ENCODE measurements at places on chromosomes 2 and 18.
A peak's percentile ranks its signal among the peaks of the same experiment; 100 is the strongest.

- no peak for DNase-seq
Observed at GRCh38 chr18:62018034-62018758, 125.4 kb upstream of the RNF152 start.

- DNase-seq, result no peak
Observed at GRCh38 chr2:153967248-153967973, 95.7 kb downstream of the GALNT13 start.

GRCh38 chr18:23131693-23132319, 3.5 kb upstream of the CABLES1 start:
- peak; percentile 72 for DNase-seq

- peak; percentile 46 for DNase-seq
Observed at GRCh38 chr2:111176388-111176787, 55.7 kb downstream of the BCL2L11 start.

DNA sequence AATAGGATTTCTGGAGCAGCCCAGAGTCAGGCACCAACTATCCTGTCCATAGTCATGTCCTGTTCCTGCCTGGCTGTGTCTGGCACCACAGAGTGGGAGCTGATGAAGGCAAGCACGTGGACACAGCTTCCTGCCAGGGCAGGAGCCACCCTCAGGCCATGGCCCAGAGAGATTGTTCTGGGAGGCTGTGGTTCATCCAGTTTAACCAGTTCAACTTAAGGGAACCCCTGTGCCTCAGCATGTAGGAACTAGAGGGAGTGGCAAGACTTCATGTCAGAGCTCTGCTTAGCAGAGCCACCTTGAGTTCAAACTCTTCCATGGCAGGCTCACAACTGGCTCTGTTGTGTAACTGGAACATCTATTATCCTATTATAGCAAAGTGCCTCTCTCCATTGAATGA, 73.2 kb upstream of the NCKAP5 start:
- no peak for DNase-seq

DNA sequence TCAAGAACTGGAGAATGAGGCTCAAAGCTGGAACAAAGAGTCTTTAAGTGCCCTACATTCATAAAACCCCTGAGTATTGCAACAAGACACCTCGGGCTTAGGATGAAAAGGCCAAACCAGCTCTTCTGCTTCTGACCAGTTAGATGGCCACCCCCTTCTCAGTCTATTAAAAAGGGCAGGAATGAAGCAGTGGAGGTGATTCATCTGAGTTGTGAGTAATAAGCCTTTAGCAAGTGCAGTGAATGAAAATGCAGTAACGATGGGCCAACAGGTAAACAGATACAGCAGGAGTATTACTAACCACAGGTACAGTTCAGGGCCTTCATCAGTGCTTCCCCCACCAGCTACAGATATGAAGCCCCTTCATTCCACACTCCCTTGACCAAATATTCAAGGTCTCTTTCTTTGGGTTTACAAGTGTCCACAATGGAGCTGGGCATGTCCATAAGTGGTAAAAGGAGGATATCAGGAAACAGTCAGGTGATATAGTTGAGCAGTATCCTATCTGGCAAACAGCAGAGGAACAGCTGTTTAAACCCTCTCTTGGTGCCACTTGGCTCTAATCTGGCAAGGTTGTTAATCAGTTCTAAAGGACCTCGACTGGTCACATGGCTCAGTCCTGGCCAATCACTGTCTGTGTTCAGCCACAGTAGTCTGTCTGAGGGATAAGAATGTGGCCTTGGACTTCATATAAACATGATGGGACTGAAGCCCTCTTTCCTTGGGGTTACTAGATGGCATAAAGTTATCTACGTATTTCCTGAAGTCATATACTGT, 17.8 kb downstream of the SERPINB13 start:
- DNase-seq, result no peak

DNA sequence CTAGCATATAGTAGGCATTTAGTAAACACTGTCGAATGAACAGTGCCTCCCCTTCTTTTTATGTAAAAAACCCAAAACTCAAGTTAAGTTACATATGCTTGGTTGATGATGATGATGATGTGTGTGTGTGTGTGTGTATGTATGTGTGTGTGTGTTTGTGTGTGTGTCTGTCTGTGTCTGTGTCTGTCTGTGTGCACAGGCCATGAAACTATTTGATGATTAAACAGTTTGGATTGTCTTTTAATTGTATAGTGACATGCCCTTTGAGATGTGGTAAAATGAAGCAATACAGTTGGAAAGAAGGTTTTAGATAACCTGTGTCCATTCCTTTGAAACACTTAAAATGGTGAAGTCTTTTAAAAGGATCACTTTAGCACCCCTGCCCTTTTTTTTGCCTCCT, 105.6 kb downstream of the MAP4K4 start:
- no peak for DNase-seq

GRCh38 chr2:182077023-182077422, 91.4 kb downstream of the PPP1R1C start:
- DNase-seq, result no peak

GRCh38 chr2:69032336-69032735, 19.4 kb downstream of the ANTXR1 start:
- no peak for DNase-seq

DNA sequence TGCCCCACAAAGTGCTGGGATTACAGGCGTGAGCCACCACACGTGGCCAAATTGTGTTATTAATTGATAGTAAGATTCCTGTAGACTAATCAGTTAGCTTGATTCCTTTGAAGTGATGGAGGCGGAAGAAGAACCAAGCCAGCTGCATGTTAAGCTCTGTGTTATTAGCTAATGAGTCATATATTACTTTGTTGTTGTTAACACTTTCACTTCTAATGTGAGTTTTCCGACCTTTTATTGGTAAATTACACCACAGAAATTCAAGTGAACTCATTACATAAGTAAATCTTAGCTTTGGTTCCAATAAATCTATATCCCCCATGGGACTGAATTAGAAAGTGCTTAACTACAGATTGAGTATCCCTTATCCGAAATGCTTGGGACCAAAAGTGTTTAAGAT, 20.3 kb downstream of the CHMP1B start:
- no peak for DNase-seq

GRCh38 chr18:2893676-2894075, 46.9 kb downstream of the EMILIN2 start:
- DNase-seq, result no peak

DNA sequence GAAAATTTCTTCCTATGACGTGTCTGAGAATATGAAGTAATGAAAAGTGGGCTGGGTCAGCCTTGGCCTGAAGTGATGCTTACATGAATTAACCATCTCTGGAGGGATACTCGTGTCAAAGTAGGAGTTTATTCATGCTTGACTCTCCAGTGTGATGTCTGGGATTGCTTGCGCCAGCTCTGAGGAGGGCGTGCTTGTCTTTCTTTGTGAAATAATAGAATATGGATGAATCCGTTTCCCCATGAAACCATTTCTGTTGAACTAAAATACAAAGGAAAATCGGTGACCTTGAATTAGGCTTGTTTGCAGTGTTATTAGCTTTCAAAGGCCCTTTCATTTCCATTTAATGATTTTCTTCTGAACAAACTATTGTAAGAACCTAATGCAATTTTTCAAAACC, 77.9 kb downstream of the EML6 start:
- DNase-seq, result no peak

DNA sequence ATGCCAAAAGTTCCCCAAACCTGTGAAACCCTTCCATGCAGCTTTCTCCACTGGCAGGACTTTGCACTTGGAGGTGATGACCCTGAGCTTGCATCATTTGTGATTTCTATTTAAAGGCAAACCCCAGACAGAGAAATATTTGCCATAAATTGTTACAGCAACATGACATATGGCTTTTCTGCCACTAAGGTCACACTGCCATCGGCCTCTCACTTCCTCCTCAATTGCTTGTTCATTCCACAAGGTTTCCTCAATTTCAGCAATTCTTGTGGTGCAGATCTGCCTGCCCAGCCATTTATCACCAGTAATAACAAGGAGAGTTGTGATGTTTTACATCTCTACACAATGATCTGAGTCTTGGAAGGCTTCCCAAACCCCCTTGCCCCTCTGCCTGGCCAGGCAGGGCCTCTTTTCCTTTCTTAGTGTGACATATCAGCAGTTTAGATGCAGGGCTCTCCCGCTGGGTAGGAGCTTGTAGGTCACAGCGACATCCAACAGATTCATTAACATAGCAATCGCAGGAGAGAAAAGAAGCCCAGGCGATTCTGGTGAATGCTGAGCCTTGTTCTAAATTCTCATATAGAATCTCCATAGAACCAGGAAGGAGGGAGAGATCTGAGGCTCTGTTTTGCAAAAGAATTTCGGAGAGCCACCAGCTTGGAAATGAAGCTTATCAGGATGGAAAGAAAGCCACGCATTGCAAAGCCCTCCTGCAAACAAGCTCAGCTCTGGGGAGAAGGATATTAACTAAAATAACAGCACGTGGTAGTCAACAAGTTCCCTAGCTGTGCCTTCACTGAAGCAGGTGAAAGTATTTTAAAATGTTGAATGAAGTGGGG, 46.7 kb upstream of the ITGA6 start:
- DNase-seq, result no peak

GRCh38 chr2:47239119-47239969, 84.2 kb upstream of the STPG4 start:
- DNase-seq, result no peak

- DNase-seq, result no peak
Observed at GRCh38 chr2:28490558-28490957, 5.3 kb upstream of the PLB1 start.

DNA sequence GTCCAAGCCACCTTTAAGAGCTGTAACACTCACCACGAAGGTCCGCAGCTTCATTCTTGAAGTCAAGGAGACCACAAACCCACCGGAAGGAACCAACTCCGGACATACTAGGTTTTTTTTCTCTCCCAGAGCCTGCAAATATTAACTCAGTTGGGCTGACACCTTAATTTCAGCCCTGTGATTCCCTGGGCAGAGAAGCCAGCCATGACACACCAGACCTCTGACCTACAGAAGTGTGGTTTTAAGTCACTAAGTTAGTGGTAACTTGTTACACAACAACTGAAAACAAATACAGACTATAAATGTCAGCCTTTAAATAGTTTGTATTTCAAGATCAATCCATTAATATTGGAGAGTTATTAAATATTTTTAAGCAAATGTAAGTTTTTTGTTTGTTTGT, 855.1 kb downstream of the TMEM182 start:
- no peak for DNase-seq

- no peak for DNase-seq
Observed at GRCh38 chr18:57141208-57142129, 5.4 kb upstream of the BOD1L2 start.

DNA sequence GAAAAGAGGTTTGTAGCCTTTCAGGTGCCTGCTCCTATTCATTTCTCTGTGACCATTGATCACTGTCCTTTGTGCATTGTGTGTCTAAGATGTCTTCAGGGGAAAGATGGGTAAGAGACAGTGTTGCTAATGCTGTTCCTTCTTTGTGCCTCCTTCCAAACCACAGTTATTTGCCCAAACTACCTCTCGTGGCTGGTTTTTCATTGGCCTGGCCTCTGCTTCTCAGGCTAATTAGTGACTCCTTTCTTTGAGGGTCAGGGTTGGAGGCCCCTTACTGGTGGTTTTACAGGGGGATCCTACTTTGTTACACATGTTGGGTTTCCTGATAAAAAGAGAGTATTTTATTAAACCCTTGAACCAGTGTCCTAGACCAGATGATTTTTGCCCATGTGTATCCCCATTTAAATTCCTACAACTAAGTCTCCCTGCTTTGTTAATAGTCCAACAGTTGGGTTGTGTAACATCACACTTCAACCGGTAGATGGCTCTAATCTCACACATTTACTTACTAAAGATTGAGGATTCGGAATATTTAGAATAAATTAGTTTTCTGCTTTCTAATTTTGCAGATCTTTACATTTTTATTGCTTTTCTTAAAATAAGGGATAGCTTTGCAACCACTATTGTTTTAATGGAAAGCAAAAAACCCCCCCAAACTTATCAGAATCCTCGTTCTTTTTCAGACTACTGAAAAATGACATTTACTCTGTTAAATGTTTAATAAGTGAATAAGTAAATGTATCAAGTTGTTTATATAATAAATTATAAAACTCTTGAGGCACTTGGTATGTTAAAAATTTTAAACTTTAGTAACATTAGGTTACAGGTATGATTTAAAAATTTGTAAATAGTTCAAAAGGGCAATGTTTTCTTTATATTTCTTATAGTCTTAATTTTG, 2.4 kb downstream of the MARS2 start:
- DNase-seq, result no peak

DNA sequence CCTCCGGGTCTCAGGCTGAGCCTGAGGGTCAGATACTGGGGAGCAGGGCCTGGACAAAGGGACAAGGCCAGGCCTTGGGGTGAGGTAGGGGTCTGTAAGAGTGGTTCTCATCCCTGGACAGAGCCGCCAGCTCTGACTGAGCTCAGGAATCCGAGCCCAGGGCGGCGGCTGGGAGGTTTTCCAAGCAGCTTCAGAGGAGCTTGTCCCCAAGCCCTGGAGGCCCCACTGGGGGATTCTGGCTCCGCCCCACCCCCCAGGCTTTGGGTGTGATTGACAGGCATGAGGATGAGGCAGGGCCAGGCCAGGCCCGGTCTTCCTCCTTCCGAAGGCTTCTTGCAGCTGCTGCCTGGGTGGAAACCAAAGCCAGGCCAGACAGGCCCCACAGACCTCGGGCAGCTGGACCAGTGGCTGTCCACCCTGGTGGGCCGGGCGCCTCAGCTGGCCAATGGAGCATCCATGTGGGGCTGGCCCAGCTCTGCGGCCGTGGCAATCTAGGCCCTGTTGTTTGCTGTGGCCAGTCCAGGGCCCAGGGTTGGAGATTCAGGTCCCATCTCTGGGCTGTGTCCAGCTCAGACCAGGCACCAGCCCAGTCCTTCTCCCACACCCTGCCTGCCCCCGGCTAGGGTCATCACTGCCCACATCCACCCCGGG, 23.1 kb upstream of the GPC1 start:
- DNase-seq, result peak; percentile 46

GRCh38 chr2:143258126-143258892, 129.1 kb downstream of the ARHGAP15 start:
- DNase-seq, result no peak

DNA sequence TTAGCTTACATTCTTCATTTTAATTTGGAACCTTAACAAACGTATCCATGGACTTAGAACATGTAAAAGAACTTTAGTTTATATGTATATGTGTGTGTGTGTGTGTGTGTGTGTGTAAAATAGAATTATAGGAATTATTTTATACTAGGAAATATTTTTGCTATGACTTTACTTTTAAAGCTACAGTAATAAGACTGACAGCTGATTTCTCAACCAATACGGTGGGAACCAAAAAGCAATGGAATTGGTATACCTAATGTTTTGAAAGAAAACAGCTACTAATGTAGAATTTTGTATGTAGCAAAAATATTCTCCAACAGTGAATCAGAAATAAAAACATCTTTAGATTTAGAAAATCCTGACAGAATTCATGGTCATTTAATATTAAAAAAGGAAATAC, 146.5 kb upstream of the ARL4C start:
- no peak for DNase-seq

DNA sequence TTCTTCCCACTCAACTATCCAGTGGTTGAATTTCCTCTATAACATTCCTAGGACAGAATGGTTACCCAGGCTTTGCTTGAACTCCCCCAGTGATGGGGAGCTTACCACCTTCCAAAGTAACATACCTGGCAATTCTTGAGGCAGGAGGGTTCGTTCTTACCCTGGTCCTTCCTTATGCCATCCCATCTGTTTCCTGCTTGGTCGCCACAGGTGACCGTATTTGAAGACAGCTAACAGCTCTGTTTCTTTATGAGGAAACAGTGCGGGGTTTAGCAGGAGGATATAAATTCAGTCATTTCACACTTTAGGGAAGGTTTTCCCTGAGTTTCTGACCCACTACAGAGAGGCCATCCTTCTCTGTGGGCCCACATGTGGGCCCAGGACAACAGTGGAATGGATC, 42.6 kb downstream of the FOSL2 start:
- DNase-seq, result no peak
